Fibroblast of the aortic adventitia (primary cell): ENCODE measurements at places on chromosomes 12 and 14.

DNA sequence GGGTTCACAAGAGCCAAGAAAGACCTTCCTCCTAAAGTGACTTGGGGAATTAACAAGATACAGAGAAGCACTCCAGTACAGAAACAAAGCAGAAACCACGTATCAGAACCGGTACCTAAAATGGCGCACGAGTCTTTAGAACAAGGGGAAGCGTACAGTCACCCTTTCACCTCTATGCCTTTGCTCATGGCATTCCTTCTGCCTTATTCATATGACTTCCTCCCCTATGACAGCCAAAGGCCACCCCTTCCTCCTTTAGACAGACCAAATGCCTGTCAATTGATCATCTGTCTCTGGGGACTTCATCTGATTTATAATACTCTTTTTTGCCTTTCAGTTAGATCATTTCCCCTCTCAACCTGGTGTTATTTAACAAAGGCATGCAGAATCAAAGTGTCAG, 89.5 kb upstream of the OSBPL8 start:
- DNase-seq: no peak

DNA sequence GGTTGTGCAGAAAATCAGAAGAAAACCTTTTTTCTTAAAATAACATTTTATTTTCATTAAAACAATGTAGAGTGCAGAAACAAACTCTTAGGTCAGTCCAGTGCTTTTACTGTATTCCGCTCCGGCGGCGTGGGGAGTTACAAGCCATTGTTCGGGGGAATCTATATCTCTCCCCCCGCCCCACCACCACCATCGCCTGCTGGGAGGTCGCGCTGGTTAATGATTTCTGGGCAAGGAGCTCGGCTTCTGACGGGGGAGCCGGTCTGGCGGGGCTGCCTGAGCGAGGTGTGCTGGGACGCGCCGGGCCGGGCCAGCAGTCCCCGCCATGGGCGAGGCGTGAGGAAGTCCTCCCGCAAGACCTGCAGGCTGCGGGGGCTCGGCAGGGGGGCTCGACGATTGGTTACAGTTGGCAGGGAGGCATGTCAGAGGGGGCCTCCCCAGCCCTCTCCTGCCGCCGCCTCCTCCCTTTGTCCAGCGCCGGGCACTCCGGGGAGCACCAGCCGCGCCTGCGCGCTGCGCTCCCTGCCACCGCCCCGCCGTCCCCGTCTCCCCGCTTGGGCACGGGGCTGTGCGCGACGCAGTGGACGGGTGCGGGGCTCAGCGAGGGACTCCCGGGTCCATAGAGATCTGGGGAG, 1.0 kb upstream of the DUSP6 start:
- no peak for DNase-seq

DNA sequence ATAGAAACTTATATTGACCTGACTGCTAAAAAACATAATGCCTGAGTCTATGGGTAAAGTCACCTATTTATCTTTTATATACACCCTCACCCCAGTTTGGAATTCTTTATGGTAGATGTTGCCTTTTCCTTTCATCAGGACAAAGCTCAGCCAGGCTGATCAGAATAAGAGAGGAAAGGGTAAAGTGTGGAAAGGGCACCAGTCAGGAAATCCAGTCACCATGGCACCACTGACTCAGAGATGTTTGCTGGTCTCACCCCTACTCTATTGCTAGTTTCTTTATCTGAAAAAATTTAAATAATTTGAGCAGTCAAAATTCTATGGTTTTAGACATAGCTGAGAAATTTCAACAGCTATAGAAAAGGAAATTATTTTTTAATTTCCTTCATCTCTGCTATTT, 49.2 kb upstream of the SSTR1 start:
- no peak for DNase-seq

DNA sequence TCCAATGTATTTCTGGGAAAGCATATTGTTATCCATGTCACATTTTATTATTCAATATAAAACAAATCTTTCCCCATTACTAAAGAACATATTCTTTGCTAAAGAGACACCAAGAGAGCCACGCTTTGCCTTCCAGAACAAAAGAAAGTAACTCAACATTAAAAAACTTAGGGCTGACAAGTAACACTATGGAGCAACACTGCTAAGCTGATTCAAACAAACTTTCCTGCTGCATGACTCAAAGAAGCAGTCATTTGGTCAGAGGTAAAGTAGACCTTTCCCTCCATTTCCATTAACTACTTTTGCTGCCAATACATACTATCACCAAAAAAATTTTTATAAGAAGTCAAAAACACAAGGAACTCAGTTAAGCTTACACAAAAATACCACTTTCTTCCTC, 83.0 kb downstream of the DENND5B start:
- peak; percentile 56 for DNase-seq

- DNase-seq: peak; percentile 29
Observed at GRCh38 chr12:26091822-26092221, 33.0 kb downstream of the BHLHE41 start.

GRCh38 chr12:53069621-53070410, 9.4 kb downstream of the SPRYD3 start:
- no peak for DNase-seq

GRCh38 chr14:82055515-82056115, 522.0 kb upstream of the SEL1L start:
- no peak for DNase-seq

GRCh38 chr12:47066278-47067025, 13.0 kb upstream of the PCED1B start:
- peak; percentile 96 for DNase-seq

GRCh38 chr12:63070709-63071108, 80.3 kb downstream of the AVPR1A start:
- DNase-seq: no peak

DNA sequence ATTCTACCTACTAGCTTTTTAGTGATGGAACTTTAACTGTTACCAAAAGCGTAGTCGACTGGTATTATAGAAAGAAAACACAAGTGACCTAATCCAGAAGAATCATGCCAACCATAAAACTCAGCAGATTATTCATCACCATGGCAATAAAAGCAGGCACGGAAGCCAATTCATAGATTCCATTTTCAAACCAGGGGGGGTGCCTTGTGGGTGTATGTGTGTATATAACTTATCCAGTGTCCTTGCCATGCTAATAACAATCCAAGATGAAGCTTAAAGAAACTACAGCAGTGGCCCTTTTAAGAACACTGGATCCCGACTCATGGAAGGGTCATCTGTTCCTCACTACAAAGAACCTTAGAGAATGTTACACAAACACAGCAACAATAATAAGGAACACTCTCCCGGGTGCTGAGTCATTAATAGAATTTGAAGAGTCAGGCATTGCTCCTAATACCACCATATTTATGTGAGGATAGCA, 61.0 kb downstream of the EPS8 start:
- peak; percentile 80 for DNase-seq

DNA sequence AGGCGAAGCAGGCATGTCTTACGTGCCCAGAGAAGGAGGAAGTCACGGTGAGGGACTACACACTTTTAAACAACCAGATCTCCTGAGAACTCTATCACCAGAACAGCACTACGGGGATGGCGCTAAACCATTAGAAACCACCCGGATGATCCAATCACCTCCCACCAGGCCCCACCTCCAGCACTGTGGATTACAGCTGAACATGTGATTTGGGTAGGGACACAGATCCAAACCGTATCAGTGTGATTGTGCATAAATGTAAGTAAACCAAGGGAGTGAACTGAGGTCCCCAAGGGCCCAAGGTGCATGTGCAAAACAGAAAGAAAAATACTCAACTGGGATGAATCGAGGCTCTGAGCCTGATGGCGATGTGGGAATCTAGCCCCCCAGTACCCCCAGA, 134.2 kb downstream of the DICER1 start:
- no peak for DNase-seq

DNA sequence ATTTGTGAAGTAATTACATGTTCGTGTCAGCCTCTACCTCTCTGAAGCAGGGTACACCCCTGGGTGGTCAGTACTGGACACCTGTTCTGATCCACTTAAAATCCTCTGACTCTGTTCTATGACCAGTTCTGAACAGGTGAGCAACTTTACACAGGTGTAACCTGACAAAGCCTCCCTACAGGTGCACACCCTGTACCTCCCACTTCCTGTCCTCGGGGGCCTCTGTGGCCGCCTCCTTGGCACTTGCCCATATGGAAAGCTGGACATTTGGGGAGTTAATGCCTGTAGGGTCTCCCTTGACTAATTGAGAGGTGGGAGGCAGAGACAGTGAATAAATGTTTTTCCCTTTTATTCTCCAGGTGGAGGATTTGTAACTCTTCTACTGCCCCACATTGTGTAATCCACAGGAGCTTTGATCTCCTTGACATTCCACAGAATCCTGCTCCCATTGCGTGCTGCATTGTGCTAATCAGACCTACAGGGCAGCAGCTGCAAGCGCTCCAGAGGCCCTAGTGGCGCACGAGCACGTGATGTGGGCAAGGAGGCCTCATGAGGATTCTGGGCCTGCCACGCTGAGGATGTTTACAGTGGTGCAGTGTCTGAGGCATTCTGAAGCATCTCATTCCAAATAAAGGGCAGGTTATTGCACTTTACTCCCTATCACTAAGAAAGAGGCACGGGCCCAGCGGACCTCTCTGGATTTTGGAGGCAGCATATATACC, 45.8 kb upstream of the BATF start:
- no peak for DNase-seq

DNA sequence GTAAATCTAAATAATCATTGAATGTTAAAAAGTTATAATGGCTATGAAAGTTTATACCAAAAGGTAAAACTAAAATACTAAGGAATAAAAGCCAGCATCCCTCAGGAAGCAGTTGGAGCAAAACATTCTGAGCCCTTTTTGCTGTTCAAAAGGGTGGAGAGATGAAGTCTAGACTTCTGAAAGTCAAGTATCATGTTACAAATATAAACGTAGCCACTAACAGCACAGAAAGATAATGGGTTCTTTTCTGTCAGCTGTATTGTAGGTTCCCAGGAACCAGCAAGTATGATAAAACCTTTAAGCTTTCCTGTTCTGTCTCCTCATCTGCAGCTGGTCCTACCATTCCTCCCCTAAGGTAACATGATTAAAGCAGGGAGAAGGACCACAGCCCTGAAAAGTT, 16.4 kb upstream of the PLD4 start:
- DNase-seq: no peak

DNA sequence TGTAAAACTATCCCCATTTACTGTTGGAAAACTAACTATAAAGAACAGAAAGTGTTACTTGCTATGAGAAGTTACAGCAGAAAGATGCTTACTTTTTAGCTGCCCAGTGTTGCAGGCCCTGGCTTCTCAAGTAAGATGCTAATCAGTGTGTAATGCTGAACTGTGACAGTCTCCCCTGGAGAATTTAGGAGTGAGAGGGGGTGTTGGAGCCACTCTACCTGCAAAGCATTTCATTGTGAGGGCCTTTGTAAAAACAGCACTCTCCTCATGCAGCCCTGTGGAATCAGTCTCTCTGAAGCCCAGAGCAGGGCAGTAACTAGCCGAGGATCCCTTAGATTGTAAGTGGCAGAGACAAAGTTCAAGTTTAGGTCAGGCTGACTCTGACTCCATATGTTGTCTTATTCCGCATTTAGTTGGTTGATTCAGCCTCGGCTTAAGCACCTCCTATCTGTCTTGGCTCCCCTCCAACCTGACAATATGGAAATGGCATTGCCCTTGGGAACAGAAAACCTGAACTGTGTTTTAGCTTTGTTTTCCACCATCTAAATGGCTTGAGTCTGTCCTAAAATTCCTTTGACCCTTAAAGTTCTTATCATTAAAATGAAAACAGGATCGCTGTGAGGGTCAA, 141.3 kb downstream of the PRKCH start:
- DNase-seq: peak; percentile 74

DNA sequence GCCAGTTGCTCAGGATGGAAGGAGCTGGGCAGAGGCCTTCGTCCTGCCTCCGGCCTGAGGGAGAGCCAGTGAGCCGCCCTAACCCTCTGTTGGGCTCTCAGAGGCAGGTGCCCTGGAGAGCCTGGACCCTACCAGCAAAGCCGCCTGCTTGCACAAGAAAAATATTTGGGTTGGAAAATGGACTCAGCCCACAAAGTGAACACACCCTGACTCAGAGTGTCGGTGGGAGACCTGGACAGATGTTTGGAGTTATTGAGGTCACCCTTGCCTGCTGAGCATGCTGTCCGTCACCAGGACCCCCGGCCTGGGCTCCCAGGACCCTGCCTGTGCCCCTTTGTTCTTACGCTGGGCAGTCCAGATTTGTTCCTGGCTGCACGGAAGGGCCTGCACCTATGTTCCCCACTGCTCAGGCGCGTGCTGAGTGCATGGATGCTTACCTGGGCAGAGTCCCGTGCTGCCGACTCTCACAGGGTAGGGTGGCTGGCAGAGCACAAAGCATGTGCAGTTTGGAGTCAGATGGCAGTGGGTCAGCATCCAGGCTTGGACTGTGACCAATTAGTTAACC, 22.4 kb downstream of the FAM181A start:
- no peak for DNase-seq

GRCh38 chr12:63075376-63076060, 75.5 kb downstream of the AVPR1A start:
- no peak for DNase-seq

DNA sequence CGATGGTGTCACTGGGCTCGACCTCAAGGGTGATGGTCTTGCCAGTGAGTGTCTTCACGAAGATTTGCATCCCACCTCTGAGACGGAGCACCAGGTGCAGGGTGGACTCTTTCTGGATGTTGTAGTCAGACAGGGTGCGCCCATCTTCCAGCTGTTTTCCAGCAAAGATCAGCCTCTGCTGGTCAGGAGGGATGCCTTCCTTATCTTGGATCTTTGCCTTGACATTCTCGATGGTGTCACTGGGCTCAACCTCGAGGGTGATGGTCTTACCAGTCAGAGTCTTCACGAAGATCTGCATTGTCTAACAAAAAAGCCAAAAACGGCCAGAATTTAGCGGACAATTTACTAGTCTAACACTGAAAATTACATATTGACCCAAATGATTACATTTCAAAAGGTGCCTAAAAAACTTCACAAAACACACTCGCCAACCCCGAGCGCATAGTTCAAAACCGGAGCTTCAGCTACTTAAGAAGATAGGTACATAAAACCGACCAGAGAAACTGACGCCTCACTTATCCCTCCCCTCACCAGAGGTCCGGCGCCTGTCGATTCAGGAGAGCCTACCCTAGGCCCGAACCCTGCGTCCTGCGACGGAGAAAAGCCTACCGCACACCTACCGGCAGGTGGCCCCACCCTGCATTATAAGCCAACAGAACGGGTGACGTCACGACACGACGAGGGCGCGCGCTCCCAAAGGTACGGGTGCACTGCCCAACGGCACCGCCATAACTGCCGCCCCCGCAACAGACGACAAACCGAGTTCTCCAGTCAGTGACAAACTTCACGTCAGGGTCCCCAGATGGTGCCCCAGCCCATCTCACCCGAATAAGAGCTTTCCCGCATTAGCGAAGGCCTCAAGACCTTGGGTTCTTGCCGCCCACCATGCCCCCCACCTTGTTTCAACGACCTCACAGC, 717 bp downstream of the UBC start:
- peak; percentile 62 for DNase-seq

- DNase-seq: no peak
Observed at GRCh38 chr14:91396959-91397815, 20.4 kb downstream of the CCDC88C start.
